Thymus (tissue), 14 donors: ENCODE measurements at places on chromosomes 5 and 9.
A peak's percentile ranks its signal among the peaks of the same experiment; 100 is the strongest.

GRCh38 chr5:127567026-127567768, 49.8 kb downstream of the PRRC1 start:
- DNase-seq: no peak

GRCh38 chr5:157459715-157460599, at the start of gene NIPAL4:
Gene NIPAL4 (plus strand): TSS chr5:157460213. CDS start chr5:157460321, 108 bp downstream.
- DNase-seq: no peak

- DNase-seq: no peak
Measured at GRCh38 chr9:127005770-127006314, 91.3 kb downstream of the RALGPS1 start.

GRCh38 chr5:3218916-3219650, 376.5 kb upstream of the IRX1 start:
- DNase-seq: no peak

GRCh38 chr9:76613974-76614373, 150.3 kb upstream of the PCA3 start:
- no peak for DNase-seq

- DNase-seq: peak; percentile 87
Measured at GRCh38 chr5:172772112-172772906, 1.3 kb upstream of the DUSP1 start.
